Kidney epithelial cell (primary cell): ENCODE measurements at places on chromosomes 11 and 22.

DNA sequence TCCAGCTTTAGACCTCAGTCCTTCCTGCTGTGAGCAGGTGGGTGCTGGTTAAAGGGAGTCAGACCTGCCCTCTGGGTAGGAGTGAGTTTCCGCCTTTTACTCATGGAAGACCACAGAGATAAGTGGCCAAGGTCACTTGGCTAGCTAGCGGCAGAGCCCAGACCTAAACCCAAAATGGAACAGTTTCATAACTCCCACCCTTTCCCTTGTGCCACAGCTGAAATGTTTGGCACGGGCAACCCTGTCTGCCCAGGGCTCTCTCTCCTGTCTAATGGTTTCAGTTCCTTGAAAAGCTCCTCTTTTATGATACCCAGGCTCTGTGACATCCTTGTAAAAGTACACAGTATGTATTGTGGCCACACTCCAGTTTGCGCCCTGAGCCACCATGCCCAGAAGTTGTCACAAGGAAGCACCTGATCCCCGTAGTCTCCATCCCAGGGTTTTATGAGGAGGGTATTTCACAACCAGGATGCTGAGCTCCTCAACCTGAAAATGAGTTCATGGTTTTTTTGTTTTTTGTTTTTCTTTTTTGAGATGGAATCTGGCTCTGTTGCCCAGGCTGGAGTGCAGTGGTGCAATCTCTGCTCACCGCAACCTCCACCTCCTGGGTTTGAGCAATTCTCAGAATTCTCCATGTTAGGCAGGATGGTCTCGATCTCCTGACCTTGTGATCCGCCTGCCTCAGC is 5.1 kb downstream of the MB start:
- DNase-seq: no peak

DNA sequence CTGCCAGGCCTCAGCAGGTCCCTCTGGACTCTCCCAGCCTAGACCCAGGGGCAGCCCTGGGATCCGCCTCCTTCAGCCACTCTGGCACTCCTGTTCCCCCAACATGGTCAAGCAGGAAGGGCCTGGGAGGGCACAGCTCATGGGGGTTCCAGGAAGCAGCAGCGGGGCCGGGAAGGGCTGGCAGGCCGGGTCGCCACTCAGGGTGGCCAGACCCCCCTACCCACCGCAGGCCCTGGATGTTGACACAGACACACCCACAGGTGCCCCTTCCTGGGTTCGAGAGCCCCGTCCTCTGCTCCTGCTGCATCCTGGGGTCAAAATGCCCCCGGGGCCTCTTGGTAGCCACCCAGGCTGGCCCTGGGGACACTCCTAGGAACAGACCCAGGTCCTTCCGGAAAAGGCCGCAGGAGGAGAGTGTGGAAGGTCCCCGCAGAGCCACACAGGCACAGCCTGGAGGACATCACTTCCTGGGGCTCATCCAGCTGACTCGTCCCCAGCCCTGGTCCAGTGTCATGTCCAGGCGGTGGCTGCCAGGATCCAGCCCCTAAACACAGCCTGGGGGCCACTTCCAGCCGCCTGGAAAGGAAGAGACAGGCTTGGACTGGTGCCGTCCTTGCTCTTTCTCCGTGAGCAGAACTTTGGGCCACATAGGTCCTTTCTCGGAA is 6.8 kb upstream of the PIM3 start:
- no peak for DNase-seq

DNA sequence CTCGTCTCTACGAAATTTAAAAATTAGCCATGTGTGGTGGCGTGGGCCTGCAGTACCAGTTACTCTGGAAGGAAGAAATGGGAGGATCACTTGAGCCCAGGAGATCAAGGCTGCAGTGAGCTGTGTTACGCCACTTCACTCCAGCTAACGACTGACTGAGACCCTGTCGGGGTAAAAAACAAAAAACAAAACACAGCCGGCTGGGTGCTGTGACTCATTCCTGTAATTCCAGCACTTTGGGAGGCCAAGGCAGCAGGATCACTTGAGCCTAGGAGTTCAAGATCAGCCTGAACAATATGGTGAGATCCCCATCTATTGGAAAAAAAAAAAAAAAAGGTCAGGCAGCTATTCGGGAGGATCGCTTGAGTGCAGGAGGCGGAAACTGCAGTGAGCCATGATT is 2.4 kb downstream of the PAFAH1B2 start:
- no peak for DNase-seq

DNA sequence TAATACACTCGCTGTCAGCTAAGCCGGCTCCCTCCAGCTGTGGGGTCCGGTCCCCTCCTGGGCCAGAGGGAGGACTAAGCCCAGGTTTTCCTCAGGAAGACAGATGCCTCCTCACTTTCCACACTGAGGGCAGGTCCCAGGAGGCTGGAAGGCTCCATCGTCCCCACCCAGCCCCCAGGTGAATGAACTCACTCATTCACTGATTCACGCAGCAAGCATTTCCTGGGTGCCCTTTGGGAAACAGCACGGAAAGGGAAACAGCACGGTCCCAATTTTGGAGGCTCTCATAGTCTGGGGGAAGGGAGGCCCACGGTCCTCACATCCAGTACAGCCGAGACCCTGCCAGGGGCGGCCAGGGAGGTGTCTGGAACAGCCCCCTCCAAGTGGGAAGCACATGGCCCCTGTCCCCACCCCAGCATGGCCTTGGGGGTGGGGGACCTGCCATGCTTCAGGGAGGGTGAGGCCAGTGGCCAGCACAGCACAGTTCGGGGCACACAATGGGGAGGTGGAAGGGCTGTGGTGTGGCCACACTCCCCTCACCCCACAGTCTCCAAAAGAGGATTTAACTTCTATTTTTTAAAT is 9.3 kb upstream of the TH start:
- no peak for DNase-seq

DNA sequence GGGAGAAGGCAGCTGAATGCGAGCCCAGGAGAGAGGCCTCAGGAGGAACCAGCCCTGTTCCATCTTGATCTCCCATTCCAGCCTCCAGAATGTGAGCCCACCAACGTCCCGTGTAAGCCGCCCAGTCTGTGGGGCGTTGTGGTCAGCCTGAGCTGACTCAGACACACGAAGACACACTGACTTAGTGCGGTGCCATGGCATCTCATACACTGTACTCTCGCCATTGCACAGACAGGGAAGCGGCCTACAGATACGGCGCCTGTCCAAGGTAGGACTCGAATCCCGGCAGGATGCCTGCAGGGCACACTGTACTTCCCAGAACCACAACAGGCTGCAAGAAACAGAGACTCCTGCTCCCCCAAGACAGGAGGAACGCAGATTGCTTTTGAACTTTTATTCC is 179.6 kb downstream of the CTTN start:
- DNase-seq: no peak

DNA sequence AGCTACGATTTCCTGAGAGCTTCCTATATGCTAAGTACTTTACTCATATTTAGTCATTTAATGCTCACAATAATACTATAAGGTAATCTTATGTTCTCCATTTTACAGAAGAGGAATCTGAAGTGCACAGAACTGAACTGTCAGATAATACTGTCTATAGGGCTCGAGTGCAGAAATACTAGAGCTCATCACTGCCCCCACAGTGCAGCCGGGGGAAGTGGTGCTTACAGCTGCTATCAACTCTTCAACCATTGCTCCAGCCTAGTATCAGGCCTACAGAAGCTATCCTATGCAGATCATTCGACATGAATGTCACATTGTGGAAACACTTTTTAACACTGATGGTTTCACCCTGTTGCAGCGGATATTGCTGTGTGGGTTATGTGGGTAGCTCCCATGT is 929.9 kb downstream of the NTM start:
- no peak for DNase-seq

- no peak for DNase-seq
These were observed 290.2 kb downstream of the SWAP70 start for GRCh38 chr11:9953994-9954626.

DNA sequence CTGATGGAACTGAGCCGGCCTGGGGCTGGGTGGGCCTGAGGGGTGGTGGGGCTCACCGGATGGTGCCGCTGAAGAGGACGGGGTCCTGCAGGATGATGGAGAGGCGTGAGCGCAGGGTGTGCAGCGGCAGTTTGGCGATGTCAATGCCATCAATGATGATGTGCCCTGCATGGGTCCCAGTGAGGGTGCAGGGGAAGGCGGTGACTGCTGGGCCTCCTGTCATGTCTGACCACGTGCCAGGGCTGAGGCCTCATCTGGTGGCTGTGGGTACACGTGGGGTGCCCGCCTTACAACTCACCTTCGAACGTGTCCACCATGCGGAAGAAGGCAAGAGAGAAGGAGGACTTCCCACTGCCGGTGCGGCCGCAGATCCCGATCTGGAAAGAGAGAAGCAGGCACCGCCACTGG is 7.1 kb upstream of the KCNJ11 start:
- DNase-seq: no peak

- DNase-seq: no peak
These were observed 34.1 kb upstream of the JAM3 start for GRCh38 chr11:134034496-134035381.

GRCh38 chr22:40024201-40025061 is 29.7 kb downstream of the FAM83F start:
- DNase-seq: no peak

GRCh38 chr11:110303414-110303826 is 7.0 kb upstream of the RDX start:
- DNase-seq: no peak

DNA sequence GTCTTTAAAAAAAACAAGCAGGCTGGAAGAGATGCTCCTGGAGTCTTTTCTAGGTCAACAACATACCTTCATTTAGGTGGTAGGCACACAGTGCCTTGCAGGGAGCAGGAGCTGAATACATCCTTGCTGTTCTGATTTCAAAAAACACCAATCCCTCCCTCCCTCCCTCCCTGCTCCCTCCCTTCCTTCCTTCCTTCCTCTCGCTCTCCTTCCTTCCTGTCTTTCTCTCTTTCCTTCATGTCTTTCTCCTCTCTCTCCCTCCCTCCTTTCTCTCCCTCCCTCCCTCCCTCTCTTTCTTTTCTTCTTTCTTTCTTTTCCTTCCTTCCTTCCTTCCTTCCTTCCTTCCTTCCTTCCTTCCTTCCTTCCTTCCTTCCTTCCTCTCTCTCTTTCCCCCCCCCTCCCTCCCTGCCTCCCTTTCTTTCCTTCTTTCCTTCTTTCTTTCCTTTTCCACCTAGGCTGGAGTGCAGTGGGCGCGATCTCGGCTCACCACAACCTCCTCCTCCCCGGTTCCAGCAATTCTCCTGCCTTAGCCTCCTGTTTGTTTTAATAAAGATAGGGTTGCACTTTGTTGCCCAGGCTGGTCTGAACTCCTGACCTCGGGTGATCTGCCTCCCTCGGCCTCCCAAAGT is 245.1 kb downstream of the MIAT start:
- DNase-seq: no peak

DNA sequence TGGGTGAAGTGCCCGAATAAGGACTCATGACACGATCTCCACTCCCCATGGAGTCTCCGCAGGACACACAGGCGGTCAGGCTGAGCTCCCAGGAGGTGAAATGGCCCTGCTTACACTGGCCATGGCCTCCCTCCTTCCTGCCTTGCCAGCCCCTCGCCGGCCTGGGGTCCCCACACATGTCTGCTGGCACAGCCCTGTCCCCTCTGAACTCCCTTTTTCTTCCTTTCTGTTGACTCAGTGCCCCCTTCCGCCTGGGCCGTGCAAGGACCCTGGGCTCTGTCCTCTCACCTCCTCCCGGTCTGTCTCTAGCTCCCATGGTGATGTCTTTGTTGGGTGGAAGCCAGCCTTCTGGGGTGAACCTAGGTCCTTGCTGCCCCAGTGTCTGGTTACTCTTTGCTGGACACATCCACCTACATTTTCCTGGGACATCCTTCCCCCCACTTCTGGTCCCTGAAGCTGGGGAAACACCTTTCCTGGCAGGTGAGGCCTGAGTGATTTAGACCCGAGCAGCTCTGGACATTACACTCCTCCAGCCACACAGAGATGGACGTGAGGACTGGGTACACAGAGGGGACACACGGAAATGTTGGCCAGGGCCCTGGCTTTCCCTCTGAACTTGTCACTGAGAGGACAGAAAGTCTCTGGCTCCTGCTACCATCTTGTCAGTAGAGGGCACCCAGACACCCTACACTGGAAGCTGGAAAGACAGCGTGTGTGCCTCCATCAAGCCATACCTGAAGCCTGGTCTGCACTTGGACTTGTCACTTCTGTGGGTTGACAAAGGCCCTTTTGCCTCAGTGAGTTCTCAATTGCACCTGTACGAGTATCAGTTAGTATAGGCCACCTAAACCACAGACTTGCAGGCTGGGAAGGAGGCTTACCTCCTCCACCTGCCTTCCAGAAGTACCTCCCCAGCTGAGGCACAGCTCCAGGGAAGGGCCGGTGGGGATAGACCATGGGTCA is 864.3 kb downstream of the TBC1D22A start:
- no peak for DNase-seq

GRCh38 chr22:37161443-37161842 is 11.7 kb upstream of the IL2RB start:
- DNase-seq: no peak

- peak; percentile 75 for DNase-seq
These were observed 30.7 kb downstream of the FGF4 start for GRCh38 chr11:69744435-69744834.

- no peak for DNase-seq
These were observed 5.5 kb downstream of the PHLDA2 start for GRCh38 chr11:2923446-2924375.

GRCh38 chr11:125055107-125055715 is 7.9 kb upstream of the SLC37A2 start:
- DNase-seq: no peak

- no peak for DNase-seq
These were observed 4.5 kb upstream of the MACROD1 start for GRCh38 chr11:64170419-64170818.

GRCh38 chr11:86571273-86571948 is 101.0 kb downstream of the ME3 start:
- DNase-seq: no peak

- DNase-seq: no peak
These were observed 82.7 kb downstream of the FBLN1 start for GRCh38 chr22:45585437-45585755.

GRCh38 chr11:65773784-65774411 is 6.9 kb downstream of the AP5B1 start:
- no peak for DNase-seq

GRCh38 chr22:27501191-27501936 is 300.2 kb downstream of the MN1 start:
- no peak for DNase-seq

GRCh38 chr11:46390331-46391171 is 1.0 kb downstream of the CHRM4 start:
- DNase-seq: no peak

DNA sequence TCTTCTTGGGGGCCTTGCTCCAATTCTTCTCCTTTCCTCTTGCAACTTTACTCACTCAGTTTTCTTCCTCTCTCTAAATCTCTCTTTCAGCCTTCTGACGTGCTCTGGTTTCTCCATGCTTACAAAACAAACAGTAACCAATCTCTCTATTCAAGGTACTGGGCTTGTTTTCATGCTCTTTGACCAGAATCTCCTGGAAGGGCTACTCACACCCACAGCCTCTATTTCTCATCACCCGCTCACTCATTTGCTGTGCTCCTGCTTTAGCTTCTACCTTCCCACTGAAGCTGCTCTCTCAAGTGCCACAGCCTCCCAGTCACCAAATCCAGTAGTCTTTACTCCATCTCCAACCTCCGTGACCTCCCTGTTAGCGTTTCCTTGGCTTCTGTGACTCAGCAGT is 60.4 kb downstream of the SERGEF start:
- DNase-seq: no peak
